ENCODE measurements at places on chromosomes 5 and 9. TPM values are rescaled to one million over a fixed set of nuclear protein-coding genes. Genes with fewer than 3 reads are reported as not detected.

DNA sequence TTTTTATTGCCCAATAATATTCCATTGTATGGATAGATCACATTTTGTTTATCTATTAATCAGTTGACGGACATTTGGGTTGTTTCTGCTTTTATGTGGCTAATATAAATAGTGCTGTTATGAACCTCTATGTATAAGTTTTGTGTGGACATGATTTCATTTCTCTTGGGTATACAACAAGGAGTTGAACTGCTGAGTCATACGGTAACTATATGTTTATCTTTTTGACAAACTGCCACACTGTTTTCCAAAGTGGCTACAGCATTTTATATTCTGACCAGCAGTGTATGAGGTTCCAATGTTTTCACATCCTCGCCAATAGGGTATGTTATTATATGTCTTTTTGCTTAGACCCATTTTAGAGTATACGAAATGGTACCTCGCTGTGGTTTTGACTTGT lies 264.3 kb downstream of the RFX3 start:
- DNase-seq: peak; percentile 40

GRCh38 chr5:25649628-25650265 lies 1005.0 kb upstream of the CDH10 start:
- peak; percentile 69 for DNase-seq

DNA sequence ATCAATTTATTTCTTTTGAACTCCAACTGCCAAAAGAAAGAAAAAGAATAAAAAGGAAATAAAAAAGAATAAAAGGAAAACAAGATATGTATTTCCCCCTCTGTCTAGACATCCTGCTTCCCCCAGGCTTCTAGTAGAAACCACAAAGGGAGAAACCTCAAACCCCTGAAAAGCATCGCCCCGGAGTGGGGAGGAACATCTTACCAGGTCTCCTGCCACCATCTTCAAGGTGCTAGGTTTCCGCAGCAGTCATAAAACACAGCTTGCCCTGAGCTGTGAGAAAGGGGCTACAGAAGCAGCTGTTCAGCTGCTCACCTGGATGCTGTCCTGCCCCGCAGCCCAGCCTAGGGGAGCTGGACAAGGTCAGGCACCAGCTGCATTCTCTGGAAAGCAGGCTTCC lies 487.7 kb downstream of the GADD45G start:
- DNase-seq: no peak

DNA sequence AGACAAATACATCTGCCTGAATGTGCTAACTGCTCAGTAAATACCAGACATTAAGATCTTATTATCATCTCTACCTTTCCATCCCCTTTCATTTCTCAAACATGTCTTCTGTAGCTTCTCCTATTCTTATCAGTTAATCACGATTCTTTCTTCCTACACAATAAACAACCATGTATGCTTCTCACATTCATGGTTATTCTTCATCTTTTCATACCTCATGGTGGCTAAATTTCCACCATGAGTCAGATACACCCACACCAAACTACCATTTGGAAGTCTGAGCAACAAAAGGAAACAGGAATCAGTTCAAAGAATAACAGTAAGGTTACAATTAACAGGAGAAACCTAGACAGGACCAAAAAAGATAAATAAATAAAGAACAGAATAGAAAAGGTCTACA lies 7.7 kb downstream of the ZNF622 start:
- DNase-seq: no peak

DNA sequence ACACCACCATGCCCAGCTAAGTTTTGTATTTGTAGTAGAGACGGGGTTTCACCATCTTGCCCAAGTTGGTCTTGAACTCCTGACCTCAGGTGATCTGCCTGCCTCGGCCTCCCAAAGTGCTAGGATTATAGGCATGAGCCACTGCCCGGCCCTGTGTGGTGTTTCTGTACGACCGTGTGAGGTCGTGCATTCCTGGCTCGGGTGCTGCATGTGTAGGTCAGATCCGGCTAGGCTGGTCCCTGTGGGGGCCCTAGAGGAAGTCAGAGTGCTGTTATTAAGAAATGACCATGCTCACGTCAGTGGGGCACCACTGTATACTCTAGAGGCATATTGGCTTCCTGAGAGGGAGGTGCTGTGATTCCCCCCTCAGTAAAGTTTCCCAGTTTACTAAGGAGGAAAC lies 13.7 kb downstream of the WNK2 start:
- no peak for DNase-seq

DNA sequence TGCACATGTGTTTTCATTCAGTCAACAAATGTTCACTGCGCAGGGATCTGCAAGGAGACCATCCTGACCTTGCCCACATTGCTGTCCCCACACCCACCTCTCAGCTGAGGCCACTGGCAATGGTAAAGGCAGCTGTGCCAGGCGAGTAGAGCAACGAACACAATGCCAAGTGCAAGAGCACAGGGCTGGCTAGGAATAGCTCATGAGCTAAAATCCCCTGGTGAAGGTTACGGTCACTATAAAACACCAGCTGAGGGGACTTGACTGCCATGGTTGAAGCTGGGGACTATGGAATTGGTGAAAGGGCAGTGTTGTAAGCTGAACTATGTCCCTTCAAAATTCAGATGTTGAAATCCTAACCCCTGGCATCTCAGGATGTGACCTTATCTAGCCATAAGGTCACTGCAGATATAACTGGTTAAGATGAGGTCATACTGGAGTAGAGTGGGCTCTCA lies 96.1 kb downstream of the OTULIN start:
- DNase-seq: no peak

DNA sequence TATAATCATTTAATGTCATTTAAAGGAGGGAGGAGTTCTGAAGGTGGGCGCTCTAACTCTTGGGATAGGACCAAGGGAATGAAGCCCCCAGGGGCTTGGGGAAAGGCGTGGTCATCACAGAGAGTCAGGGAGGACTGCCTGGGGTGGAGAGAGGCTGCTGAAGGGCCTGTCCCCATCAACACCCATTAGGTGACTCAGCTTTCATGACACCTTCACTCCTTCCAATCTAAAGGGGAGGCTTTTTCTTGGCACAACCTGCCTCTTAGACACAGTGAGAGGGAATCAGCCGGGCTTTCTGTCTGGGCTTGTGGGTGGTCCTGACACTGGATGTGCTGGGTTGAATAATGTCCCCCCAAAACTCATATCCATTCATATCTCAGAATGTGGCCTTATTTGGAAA lies 31.4 kb upstream of the ANKRD33B start:
- no peak for DNase-seq

DNA sequence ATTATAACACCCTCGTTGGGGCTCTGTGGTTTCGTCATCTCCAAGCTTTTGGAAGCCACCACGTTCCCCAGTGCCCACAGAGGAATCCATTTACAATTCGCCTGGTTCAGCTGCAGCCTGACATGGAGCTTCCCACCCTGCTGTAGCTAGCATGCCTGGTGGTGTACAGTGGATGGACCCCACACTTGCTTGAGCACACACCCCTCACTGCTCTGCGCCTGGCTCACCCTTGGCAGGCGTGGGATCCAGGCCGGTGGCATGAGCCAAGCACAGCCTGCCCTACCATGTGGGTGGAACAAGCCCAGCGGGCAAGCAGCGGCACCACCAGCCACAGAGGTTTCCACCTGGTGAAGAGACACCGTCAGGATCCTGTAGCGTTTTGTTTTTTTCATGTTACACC lies 1045.7 kb upstream of the CDH9 start:
- no peak for DNase-seq

DNA sequence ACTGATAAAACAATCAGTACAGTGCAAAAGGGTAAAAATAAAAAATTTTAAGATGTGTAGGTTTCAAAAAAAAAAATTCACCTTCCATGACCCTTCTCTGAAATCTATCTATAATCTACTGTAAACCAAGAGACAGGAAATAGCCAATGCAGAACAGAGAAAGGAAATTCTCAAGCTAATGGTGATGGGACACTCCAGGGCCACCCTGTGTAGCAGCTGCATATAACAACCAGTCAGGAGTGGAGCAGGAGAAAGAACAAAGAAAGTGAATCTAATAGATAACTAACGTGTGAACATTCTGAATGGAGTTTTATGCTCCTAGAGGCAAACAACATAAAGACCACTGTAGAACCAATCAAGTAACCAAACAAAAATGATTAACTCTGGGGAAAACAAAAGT lies 16.6 kb downstream of the SPTLC1 start:
- DNase-seq: no peak

GRCh38 chr9:89519366-89519805 lies 21.5 kb upstream of the SEMA4D start:
- peak; percentile 57 for DNase-seq

DNA sequence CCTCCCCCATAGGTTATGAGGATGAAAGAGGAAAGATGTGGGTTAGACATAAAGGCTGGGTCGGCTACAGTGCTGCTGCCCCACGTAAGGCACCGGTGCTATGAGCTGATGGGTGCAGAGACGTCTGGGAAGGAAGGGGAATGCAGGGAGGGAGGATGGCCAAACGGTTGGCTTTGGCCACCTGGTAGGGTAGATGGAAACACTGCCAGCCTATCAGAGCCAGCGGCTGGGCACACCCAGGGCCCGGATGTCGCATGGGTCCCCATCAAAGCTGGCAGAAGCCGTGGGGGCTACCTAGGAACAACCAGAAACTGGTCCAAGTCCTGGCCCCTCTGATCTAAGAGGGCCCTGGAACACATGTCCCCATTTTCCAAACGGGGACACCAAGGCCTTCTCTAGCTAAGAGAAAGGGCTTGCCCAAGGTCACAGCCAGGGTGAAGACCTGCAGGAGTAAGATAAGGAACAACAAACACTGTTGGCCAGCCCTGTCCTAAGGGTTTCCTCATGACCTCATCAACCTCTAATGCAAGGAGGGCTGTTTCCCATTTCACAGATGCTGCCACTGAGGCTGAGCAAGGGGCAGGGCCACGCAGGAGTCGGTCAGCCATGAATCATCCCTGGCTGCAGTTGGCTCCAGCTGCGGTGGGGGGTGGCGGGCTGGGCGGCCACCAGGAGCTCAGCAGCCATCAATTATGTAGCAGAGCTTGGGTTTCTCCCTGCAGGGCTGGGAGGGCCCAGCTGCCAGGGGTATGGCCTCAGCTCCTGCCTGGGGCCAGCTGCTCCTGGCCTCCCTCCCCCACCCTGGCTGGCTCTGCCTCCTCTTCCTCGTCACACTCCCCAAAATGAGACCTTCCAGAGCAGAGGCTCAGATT lies 4.9 kb downstream of the SH3GLB2 start:
- no peak for DNase-seq

GRCh38 chr9:132239518-132239917 lies 77.7 kb downstream of the NTNG2 start:
- no peak for DNase-seq

DNA sequence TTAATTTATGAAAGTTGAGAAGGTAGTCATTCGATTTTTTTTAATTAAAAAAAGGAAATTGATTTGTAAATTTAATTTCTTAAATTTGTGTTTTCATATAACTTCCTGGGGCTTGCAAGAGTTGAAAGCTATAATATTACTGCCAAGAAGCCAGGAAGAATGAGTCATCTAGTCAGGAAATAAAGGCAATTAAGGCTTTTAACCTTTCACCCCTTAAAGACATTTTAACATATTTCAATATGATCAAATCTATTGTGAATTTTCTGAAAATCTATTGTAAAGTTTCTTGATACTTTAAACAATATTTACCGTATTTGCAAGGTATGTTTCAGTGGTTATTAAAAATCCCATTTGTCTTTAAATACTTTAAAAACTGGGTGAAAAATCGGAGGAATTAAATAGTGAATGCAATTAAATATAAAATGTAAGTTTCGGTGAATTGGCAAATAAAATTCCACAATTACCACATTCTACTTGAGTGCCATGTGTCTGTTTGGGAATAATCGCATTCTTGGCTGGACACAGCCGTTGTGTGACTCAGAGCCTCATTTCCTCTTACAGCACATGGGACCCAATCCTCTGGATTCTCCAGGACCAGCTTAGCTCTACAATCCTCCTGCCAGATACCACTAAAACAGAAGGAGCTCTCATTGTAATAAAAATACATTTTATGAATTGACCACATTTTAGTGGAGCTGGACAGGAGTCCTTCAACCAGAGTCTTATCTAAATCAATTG lies 310.7 kb downstream of the HCN1 start:
- peak; percentile 64 for DNase-seq

DNA sequence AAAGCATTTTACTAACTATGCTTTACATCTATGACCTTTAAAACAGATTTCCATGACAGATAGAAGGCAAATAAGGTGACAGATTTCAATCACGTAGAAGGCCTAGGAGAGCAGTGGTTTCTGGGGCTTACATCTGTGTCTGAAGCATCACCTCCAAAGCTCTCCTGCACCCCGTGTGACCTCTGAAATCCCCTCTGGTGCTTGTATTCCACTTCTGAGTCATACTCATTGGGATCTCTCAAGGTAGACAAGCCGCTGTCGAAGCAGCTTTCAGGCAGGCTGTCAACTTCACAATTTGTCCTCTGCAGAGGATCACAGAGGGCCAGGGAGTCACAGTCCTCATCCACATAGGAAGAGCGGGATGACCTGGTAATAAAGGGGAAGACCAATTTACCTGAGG lies 62.2 kb downstream of the RASEF start:
- no peak for DNase-seq

DNA sequence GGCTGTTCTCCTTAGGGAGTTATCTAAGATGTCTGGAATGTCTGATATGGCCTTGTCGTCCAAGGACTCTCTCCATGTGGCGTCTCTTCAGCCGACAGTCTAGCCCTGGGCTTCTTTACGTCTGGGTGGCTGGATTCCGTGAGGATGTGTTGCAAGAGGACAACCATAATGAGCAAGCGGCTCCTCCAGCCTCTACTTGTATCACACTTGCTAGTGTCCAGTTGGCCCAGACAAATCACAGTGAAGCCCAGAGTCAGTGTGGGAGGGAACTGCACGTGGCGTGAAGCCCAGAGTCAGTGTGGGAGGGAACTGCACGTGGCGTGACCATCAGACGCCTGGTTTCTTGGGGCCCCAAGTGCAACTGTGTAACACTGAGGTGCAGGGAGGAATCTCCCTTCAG lies 61.1 kb downstream of the COL23A1 start:
- DNase-seq: no peak

- peak; percentile 32 for DNase-seq
Observed at GRCh38 chr9:28779243-28779642, 1206.0 kb upstream of the C9orf72 start.

- peak; percentile 85 for DNase-seq
Observed at GRCh38 chr9:130023144-130023787, 19.7 kb downstream of the FNBP1 start.

DNA sequence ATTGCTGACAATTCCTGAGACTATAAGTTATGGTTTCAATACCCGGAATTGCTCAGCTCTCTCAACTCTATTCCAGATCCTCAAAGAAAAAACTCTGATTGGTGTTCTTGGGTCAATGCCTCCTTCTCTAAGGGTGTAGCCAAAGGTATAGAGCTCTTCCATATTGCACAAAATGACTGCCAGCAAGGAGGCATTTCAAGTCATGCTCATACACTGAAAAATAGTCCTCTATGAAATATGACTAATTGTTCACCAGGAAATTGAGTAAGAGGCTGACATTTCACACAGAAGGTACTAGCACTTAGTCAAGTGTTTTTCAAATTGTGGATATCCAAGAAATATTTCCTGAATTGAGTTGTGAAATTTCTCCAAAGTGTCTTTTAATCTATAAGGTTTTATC lies 111.1 kb upstream of the KLF9 start:
- DNase-seq: no peak

The PROB1 gene
- 2.2 TPM for total RNA-seq

The TAF7 gene
- total RNA-seq: 27.6 TPM

The GARIN3 gene
- total RNA-seq: not detected

The CDO1 gene
- total RNA-seq: not detected

The GFRA3 gene
- total RNA-seq: not detected

The TRIP13 gene
- 69.0 TPM for total RNA-seq

The ADAM19 gene
- total RNA-seq: 130 TPM

The TRAF1 gene
- total RNA-seq: 0.15 TPM

The LRRC26 gene
- total RNA-seq: 2.0 TPM

The SLIT3 gene
- total RNA-seq: 0.35 TPM

Measured in PC-3 (cell line).